ENCODE measurements at places on chromosomes 5 and 9.

GRCh38 chr5:134600600-134600999 is 32.0 kb downstream of the SAR1B start:
- no peak for DNase-seq

DNA sequence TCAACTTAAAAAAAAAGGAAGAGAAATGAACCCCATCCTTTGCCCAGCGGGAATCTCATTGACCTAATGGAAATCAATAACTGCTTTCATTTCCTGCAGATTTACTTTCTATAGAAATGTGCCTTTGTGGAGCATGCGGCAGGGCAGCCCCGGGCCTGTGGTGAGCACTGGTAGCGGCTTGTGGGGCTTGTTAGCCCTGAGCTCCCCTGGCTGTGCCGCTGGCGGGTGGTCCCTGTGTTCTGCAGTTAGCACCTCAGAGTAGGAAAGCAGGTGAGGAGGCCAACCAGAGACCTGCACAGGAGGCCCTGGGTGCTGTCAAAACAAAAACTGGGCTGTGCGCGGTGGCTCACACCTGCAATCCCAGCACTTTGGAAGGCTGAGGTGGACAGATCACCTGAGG is 76.8 kb upstream of the CDK20 start:
- no peak for DNase-seq

- DNase-seq = no peak
Measured at GRCh38 chr5:61910771-61911170, 395.2 kb upstream of the KIF2A start.

DNA sequence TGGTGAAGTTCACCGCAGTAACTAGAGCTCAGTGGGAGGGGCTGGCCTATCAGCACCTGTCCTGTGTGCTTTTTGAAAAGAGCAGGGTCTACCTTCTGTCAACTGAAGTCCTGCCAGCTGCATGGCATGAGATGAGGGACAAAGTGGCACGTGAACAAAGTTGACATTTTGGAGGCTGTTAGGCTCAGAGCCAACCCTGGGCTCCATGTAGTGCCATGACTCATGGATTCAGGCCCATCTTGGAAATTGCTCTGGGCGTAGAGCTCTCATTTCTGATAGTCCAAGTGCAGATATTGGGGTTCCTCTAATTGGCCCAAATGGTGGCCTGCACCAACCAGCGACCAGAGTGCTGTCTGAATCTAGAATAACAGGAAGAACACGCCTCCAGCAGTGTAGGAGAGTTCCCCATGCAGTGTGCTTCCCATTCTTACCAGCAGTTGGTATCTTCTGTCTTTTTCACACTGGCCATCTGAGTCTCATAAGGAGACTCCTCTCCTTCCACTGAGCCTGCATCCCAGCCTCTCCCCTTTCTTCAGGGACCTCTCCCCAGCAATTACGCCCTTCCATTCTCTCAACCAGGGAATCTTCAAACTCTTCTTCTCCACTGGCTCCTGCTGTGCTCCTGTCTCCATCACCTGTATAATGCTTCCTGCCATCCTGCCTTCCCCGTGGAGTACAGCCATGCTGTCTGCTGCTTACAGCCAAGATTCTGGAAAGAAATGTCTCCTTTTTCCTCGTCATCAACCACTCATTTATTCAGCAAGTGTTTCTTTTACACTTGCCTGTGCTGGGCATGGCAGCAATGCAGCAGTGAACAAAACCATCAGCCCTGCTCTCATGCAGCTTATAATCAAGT is 30.4 kb downstream of the IRF1 start:
- DNase-seq = peak; percentile 83

- no peak for DNase-seq
Measured at GRCh38 chr5:173984218-173984617, 4.8 kb upstream of the C5orf47 start.

DNA sequence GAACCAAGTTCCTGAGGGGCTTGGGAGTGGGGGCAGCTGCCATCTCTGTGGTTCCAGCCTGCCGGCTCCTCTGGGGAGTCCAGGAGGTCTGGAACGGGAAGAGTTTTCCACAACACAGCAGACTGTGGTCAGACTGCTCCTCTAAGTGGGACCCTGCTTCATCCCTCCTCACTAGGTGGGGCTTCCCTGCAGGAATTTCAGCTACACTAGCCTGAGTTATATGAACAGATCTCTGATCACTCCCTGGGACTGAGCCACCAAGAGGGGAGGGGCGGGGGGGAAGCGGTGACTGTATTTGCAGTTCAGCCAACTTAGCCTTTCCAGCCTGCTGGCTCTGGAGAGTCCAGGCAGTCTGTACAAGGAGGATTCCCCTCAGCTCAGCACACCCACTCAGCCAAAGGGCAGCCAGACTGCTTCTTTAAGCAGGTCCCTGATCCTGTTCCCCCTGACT is 19.4 kb downstream of the DTWD2 start:
- DNase-seq = no peak

GRCh38 chr5:56326116-56326515 is 93.0 kb upstream of the ANKRD55 start:
- no peak for DNase-seq

- no peak for DNase-seq
Measured at GRCh38 chr5:39459071-39459470, 34.3 kb upstream of the DAB2 start.

DNA sequence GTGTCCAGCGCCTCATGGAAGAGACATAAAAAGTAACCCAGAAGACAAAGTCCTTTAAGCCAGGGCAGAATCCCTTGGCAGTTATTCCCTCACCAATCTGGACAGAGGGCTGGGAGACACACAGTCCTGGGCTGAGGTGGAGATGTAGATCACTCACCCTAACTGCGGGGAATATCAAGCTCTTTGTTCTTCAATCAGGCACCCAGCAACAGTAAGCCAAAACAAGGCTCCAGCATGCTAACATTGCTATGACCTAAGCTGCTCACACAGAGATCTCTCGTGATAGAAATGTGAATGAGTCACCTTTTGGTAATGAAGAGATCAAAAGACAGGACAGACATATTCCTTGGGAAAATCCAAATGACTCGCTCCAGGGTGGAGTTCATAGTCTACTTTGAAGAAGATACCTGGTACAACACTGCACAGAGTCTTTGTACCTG is 101.3 kb downstream of the FBN2 start:
- DNase-seq = no peak

GRCh38 chr9:34686231-34686630 is 4.8 kb downstream of the CCL19 start:
- no peak for DNase-seq

DNA sequence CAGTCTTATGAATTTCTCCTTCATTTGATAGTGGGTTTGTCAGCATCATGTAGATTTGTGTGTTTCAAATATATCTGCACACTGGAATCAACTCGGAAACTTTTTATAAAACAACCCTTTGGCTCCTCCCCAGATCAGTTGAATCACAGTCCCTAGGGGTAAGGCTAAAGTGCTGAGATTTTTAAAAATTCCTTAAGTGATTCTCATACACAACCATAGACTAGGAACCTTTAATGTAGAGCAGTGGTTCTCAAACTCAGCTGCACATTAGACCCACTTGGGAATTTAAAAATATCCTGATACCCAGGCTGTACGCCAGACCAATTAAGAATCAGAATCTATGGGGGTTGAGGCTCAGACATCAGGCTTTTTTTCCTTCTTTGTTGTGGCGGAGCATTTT is 17.5 kb upstream of the JAK2 start:
- DNase-seq = no peak

DNA sequence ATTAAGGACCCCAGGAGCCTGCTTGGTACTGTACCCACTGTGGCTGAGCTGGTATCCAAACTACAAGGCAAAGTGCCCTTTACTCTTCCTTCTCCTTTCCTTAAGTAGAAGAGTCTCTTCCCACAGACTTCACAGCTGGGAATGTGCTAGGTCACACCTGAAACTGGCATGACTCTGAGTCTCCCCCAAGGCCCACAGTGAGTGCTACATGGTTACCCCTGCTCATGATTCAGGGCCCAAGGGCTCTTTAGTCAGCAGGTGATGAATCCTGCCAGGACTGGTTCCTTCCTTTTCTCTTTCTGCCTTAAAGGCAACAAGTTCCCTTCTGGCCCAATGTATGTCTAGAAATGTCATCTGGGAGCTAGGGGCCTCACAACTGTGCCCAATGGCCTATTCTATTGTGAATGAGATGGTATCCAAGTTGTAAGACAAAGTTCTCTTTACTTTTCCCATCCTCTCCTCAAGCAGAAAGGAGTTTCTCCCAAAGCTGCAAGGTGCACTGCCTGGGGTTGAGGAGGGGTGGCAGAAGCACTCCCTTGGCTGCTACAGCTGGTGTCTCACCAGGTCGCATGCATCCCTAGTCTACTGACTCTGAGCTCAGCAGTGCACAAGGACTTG is 134.4 kb downstream of the TMEM38B start:
- DNase-seq = no peak

DNA sequence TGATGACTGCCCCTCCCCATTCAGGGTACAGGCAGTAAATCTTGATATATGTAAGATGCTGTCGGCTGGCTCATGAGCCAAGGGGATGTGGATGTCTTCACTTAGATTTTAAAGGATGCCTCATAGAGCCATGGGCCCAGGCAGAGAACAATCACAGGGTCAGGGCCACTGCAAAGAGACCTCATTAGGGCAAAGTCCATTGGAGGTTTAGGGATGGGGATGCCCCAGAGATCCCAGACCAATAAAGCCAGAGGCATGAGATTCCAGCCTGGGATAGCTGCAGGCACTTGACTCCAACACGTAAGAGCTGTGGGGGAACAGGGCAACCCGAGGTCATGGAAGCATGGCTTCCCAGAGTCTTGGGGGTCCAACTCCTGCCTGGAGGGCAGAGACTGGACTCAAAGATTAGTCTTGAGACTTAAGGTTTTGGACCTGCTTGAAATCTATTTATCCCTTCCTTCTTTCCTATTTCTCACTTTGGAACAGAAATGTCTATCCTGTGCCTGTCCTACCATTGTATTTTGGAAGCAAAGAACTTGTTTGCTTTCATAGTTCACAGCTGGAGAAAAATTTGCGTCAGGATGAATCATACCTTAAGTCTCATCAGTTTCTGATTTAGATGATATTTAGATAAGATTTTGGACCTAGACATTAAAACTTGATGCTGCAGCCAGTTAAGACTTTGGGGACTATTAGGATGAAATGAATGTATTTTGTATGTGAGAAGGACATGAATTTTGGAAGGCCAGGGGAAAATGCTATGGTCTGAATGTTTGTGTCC is 101.3 kb upstream of the ADRA1B start:
- DNase-seq = no peak
